ENCODE measurements at places on chromosomes 5 and 9.

DNA sequence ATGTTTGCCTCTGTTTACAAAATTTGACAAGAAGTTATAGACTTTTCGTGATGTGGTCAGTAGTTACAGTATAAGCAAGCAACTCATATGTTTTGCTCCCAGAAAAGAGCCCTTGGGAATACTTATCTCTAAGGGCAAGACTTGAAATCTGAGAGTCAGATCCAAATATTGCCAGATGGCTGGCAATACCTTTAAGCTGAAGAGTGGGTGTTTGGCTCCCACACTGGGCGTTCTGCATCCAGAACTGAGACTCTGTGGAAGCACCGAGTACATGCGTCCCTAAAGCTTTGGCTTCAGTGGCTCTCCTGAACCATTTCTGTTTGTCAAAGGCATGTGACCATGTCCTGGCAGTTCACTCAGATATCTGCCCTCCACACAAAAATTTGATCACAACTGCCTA is 194.1 kb downstream of the DCP2 start:
- DNase-seq: no peak

DNA sequence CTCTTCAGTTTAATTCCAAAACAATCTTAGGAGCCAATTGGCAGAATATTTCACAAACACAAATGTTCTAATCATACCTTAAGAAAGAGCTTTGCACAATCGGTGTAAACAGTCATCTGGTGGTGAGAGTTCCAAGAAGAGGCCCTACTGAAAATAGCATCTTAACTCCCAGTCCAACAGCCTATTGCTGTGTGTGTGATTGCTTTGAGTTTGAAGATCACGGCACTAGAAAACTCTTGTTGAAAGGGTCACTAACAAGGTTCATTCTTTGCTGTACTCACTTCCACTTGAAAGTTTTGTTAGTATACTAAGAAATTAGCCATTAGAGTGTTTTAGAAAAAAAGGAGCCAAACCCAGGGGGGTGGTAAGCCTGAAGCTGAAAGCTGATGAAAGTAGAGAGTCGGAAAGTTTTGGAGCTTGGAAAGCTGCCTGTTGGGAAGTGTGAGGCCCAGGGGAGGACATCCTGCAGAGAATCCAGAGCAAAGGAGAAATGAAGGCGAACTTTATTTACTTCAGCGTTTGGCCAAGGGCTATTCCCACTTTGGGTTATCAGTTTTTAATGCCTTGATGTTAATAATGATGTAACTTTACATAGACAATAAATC is 180.3 kb upstream of the GHR start:
- no peak for DNase-seq

GRCh38 chr5:58708456-58708855 is 125.6 kb downstream of the RAB3C start:
- no peak for DNase-seq

- no peak for DNase-seq
Measured at GRCh38 chr9:347667-348292, 133.1 kb downstream of the DOCK8 start.

DNA sequence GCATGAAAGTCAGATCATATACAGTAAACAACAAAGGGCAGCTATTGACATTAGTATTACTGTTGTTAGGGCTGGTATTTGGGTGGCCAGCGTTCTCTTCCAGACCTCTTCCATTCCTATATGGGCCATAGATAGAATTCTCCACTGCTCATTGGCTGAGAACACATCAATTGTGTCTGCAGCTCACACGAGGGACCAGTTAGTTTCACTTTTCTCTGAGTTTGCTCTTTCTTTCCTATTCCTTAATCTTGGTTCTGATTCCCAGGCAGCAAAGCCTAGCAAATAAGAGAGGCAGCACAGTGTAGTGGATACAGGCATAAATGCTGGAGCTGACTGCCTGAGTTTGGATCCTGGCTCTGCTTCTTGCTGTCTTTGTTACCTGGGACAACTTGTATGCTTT is 476.4 kb downstream of the SPOCK1 start:
- DNase-seq: no peak

DNA sequence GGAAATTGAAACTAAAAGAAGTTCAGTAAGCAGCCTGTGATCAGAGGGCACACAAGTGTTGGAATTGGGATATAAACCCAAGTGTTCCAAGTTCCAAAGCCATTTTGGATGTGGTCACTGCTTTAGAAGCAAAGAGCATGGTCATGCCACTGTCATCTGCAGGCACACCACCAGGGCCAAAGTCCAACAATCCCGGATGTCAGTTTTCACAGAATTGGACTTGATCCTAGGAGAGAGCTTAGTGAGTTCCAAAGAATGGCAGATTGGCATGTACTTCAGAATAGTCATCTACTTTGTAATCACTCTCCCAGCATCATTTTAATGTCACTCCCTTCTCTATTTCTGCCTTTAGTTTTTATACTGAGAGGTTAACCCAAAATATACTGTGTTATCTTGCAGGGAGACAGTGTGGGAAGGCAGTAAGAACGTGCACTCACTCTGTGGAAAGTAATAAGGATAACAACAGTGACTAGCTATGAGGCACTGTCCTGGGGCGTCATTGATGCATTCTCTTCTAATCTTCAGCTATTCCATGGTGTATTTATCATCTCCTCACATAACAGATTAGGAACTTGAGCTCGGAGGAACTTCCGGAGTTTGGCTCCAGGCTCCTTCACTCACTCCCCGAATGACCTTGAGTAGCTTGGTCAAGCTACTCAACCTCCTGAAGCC is 388.0 kb downstream of the ACTL7B start:
- DNase-seq: no peak

DNA sequence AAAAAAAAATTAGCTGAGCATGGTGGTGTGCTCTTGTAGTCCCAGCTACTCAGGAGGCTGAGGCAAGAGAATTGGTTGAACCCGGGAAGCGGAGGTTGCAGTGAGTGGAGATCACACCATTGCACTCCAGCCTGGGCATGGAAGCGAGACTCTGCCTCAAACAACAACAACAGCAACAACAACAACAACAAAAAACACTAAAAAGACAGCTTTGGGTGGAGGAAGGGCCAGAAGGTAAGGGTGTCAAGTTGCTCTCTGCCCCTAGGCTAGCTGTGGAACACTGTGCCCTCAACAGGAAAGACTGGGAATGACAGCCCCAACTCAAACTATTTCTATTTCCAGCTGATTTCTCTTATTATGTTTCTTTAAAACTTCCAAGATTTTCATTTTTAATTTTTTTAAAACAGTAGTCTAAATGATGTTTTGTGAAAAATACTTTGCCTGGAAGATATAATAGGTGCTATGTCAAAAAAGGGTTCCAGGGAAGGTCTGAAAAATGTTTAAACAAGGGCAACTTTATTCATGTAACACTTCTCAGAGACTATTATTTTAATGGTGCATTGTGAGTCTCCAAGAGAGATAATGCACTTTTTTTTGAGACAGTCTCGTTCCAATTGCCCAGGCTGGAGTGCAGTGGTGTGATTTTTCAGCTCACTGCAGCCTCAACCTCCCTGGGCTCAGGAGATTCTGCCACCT is 29.9 kb downstream of the CLINT1 start:
- DNase-seq: no peak

GRCh38 chr9:13481274-13481673 is 201.8 kb upstream of the MPDZ start:
- no peak for DNase-seq

DNA sequence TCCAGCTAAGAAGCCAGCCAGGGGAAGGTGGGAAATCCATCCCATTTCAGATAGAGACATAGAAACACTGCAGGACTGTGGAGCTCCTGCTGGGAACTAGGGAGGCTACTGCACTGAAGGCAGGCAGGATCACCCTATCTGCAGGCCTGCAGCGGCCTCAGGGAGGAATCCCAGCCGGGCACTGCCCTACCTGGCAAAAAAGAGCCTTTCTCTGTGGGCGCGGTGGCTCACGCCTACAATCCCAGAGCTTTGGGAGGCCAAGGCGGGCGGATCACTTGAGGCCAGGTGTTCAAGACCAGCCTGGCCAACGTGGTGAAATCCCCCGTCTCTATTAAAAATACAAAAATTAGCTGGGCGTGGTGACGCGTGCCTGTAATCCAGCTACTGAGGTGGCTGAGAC is 71.4 kb upstream of the PHYKPL start:
- no peak for DNase-seq

DNA sequence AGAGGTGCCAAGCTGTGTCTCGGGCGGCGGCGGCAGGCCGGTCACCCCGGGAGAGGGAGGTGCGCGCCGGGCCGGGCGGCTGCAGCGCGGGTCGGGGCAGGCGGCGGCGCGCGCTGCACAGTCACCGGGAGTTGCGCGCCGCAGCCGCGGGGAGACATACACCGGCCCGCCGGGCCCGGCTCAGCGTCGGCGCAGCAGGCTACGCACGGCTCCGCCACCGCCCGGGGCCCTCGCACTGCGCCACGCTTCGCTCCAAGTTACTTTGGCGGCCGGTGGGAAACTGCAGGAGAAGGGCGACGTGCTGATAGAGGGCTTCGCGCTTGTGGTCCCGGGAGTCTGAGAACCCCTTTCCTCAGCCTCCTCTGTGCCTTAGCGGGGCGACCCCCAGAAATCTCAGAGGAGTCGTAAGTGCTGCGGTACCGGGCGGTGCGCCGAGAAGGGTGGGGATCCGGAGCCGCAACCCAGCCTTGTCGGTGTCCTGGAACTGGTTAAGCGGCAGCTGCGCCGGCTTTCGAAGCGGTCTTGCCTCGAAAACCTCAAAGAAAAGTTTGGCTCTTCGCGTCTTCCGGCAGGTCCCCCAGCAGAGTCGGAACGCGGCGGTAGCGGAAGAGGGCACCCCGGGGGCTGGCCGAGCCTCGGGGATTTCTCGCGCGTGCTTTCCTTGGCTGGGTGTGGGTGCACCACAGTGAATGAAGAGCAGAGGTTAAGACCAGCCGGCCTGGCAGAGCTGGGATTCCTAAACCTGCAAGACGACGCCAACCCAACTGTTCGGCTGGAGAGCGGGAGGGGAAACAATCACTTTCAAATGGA is at the start of gene EFNA5:
Gene EFNA5 (minus strand): TSS at position 6 of the 810 bp plus-strand sequence.
- no peak for DNase-seq

DNA sequence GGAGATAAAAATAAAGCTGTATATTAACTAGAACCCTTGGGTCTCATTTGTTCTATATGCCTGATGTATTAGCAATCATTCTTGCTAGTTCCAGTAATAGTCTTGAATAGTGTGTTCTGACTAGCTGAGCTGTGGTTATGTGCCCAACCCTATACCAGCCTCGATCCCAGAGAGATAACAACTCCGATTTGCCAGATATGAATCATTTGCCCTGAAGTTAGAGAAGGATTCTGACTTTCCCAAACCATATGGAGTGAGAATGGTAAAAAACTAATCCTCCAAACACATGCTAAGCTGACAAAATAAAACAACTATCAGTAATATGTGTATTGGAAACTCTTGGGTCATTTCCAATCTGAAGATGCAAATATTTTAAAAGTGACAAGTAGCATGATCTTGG is 64.8 kb downstream of the ALDH1A1 start:
- no peak for DNase-seq

DNA sequence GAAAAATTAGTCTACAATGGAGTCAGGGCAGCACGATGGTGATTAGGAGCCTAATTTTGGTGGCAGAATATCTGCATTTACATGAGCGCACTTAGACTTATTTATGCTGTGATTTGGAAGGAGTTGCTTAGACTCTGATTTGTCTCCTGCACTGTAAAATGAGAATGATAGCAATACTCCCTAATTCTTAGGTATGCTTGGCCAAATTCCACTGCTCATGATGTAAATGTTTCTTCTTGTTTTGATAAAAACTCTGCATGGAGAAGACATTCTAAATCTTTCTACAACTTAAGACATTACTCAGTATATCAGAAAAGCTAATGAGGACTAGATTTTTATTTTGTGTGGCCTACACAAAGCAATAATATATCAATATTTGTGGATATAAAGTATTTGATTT is 205.4 kb downstream of the CDH18 start:
- DNase-seq: no peak

DNA sequence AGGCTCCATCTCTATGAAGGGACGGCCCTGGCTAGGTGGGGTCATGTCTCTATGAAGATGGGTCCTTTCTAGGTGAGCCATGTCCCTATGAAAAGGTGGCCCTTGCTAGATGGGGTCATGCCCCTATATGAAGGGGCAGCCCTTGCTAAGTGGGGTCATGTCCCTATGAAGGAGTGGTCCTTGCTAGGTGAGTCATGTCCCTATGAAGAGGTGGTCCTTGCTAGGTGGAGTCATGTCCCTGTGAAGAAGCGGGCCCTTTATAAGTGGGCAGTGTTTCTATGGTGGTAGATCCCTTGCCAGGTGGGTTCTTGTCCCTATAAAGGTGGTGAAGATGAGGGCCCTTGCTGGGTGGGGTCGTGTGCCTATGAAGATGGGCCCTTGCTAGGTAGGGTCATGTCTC is 283.0 kb upstream of the IRX2 start:
- no peak for DNase-seq

DNA sequence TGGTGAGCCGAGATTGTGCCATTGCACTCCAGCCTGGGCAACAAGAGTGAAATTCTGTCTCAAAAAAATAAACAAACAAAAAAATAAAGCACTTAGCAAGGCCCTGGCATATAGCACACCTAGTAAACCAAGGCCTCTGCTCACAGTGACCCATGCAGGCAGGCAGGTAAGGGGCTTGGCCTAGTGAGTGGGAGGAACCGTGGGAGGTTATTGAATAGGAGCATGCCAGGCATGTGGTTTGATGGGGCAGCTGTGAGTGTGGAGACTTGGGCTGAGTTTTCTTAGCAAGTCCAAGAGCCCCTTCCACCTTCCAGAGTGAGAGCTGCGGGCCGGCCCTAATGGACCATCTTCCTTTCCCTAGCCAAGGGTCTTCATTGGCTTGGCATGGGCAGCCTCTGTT is 4.5 kb upstream of the NDST1 start:
- no peak for DNase-seq

DNA sequence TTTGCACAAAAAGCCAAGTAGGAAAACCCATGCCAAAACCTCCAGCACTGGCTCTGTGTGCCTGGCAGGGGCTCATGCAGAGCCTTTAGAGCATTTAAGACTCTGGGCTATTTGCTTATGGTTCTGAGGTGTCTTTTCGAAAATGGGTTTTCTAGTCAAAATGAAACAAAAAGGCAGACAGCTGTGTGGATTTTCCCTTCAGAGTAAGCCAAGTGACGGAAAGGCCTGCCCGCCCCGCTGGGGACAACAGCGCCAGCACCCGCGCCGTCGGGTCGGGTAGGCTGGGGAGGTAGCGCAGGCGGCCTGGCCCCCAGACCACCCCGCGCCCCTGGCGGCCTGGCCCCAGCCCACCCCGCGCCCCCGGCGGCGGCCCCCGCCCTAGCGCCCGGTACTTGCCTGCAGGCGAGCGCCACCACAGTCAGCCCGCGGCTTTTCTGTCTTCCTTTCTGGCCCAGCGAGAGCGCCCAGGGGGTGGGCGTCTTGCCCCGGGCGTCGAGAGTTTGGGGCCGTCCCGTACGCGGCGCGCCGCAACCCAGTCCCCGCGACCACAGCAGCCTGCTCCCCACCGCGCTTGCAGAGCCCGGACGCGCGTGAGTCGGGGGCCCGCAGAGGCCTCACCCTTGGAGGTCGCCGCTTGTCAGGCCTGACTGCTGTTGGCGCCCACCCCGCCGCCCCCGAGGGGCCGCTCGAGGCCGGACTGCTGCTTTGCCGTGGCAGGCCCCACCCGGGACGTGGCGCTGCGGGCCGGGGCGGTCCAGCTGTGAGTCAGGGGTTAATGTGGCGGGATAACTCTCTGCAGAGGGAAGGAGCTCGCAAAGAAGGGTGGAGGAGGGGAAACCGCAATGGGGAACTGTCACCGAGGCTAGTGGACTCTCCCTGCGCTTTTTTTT is at the start of gene TICAM2:
Gene TICAM2 (minus strand): TSS at position 779 of the 890 bp plus-strand sequence. CDS start 21,223 bp downstream, outside the sequence.
- peak; percentile 30 for DNase-seq

- DNase-seq: no peak
Measured at GRCh38 chr9:78614892-78615291, 318.0 kb downstream of the PSAT1 start.
